ENCODE measurements at places on chromosomes 1 and 21.
A peak's percentile ranks its signal among the peaks of the same experiment; 100 is the strongest.

DNA sequence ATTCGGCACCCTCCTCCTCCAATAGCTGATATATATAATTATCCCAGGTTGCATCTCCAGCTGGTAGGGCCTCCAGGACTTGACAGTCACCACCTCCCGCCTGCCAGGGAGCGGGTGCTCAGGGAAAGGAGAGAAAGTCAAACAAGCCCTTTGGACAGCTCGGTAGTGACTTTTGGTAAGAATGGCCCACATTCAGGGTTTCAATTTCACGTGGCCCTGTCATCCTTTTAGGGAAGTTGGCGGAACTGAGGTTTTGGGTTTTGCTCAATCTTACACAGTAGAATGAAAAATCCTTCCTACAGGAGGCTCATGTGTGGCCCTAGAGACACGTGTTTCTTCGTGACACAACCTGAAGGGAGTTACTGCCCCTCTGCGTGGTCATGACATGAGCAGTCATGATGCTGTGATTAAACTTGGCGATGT is 44.2 kb downstream of the CAPN8 start:
- DNase-seq: no peak

DNA sequence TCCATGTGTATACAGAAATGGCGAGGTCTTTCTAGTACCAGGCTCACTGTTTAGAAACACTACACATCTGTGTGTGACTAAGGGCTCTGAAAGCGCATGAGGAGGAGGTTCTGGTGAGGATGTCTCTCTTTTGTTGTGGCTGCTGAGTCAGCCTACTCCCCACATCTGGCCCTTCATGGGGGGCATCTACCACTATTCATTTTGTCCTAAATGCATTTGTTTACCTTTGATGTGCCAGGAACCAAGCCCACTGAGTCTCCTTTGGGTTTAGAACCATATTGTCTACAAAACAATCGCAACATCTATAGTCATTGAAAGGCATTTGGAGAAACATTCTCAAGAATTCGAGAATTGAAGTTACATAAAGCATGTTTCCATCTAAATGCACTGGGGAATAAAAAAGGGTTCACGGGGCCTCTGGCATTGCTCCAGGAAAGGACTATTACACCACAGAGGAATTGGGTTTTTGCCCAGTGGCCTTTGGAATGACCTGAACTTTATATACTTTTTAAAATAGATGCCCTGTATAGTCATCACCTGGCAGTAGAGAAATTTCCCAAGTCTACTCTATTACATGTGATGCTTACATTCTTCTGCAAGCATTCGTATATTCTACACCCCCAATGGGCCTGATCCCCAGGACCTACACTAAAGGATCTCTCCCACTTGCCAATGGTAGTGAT is 35.1 kb upstream of the ADORA3 start:
- DNase-seq: no peak

- DNase-seq: peak; percentile 66
These were observed 805 bp downstream of the NRIP1 start for GRCh38 chr21:15063814-15064575.

GRCh38 chr1:16149702-16150488 is 6.0 kb downstream of the EPHA2 start:
- DNase-seq: no peak

- DNase-seq: no peak
These were observed 16.2 kb upstream of the SLC2A1 start for GRCh38 chr1:42974767-42975437.

DNA sequence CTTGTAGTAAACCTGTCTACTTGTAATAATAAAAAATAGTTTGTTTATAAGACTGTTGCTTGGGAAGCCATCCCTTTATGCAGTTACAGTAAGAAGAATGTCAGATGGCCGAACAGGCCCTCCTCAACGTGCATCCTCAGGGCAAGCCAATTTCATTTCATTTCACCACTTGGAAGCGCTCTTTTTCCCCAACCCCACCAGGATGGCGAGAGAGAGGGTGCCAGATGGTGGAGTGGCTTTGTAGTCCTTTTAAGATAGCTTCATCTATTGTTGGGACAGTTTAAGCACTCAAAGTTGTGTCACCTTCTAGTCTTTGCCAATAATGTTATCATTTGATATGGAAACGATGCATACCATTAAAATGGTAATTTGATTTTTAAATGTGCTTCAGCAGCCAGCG is 356.3 kb upstream of the CAMK1G start:
- no peak for DNase-seq

GRCh38 chr1:244304156-244304555 is 147.6 kb downstream of the ADSS2 start:
- DNase-seq: peak; percentile 86

DNA sequence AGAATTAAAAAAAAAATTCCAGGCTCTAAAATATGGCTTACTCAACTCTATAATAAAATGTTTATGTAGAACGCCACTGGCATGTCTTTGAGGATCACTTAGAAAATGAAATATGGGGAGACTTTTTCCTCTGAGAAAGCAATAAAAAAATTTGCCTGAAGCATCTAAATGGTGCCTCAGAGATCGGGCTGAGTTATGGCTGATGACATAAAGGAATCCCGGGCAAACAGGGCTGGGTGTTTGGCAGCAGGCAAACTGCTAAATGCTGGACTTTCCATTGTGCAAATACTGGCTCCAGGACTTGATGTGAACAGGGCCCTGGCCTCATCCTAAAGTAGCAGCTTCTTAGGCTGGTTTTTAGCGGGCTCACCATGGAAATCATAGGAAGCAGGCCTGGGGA is 44.5 kb upstream of the C1orf87 start:
- DNase-seq: no peak

DNA sequence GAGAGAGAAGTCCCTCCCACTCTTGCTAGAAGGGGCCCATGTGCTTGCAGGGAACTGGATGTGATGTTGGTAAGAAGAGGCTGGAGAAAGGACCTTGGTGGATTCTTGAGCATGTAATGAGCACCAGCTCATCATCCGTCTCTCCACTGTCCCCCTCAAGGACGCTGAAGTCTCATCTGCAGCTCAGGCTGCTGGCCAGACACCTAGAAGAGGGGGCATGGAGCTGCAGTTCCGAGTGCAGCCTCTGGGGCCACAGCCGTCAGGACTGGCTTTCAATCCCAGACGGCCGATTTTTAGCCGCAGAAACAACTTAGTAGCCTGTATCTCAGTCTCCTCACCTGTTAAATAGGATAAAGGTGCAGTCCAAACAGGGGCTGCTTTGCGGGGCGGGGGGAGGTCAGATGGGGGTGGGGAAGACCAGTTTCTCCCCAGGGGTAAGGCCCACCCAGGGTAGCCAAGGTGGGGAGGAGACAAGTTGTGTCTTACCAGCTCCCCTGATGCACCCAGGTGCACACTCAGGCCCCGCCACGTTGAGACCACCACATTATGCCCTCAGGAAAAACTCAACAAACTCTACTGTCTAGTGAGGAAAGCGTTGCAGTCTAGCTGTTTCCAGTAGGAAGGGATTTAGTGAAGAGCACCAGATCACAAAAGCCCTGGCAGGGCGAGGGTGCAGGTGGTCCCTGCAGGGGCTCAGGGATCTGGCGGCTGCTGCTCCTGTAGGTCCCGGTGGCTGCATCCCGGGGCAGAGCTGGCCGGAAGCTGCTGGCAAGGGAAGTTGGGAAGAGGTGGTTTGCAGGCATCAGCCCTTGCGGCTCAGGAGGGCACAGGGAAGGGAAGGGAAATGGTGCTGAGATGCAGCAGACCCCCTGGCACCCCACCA is 29.5 kb downstream of the LDLRAP1 start:
- DNase-seq: peak; percentile 64

DNA sequence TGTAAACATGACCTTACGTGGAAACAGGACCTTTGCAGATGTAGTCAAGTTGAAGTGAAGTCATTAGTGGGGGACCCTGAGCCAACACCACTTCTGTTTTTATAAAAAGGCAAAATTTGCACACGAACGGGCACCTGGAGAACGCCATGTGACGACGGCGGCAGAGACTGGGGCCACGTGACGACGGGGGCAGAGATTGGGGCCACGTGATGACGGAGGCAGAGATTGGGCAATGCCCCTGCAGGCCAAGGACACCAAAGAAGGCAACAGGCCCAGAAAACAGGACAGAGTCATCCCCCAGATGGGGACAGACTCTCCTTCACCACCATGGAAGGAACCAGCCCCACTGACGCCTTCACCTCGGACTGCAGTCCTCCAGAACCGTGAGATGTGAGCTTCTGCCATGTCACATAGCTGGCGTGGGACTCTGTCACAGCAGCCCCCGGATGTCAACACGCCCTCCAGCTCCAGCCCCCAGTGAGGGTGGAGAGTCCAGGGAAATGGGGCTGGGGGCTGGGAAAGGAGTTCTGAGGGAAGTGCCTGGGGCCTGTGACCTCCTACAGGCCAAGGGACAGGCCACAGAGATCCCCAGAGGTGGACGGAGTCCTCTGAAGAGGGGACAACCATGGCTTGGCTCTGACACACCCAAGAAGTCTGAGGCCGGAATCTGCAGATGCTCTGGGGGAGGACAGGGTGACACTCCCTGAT is 4.0 kb downstream of the KRTAP12-4 start:
- no peak for DNase-seq

GRCh38 chr1:59052166-59052590 is 244.7 kb upstream of the FGGY start:
- DNase-seq: no peak

GRCh38 chr1:76425201-76426145 is 350.9 kb downstream of the ST6GALNAC3 start:
- DNase-seq: peak; percentile 24

GRCh38 chr21:37338671-37339551 is 27.7 kb upstream of the DYRK1A start:
- DNase-seq: no peak

DNA sequence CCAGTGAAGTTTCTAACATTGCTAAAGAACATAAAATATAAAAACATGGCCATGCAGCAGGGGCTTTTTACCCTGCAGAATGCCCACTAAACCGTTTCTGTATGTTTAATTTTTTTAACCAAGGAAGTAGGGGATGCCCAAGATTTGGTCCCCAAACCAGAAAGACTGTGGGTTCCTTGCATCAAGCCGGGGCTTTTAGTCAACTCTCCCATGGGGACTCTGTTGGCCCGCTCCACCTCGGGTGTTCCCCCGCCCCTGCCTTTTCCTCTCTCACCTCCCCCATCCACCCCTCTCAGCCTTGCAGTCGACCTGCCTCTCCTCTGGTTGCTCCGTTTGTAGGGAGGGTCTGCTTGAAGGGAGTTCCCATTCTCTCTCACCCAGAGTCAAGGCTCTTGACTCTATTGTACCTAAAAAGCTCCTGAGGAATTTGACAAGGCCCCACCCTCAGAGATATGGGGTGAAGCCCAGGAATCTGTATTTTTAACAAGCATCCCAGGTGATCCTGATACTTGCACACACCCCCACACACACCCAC is 117.5 kb downstream of the TOMM20 start:
- DNase-seq: no peak

DNA sequence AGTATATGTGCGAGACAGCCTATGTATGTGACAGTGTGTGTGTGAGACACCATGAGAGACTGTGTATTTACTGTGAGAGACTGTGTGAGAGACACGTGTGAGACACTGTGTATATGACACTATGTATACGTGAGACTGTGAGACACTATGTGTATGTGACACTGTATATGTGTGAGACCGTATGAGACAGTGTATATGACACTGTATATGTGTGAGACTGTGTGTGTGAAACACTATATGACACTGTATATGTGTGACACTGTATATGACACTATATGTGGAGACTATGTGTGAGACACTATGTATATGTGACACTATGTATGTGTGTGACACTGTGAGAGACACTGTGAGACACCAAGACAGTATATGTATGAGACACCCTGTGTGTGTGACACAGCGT is 52.9 kb upstream of the KDM4A start:
- no peak for DNase-seq

DNA sequence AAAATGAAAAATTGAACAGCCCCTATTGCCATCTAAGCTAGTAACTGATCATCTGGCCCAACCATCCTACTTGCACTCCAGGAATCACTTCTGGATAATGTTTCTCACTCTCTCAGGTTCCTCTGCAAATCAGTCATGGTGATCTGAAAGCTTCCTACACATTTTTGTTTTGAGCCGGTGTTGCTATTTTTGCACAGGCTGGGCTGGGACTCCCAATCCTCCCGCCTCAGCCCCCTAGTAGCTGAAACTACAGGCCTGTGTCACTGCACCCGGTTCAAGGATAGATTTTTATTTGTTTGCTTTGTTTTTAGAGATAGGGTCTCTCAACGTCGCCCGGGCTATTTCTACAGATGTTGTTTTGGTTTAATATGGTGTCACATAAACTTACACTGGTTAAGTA is 40.5 kb upstream of the HMCN1 start:
- DNase-seq: no peak

DNA sequence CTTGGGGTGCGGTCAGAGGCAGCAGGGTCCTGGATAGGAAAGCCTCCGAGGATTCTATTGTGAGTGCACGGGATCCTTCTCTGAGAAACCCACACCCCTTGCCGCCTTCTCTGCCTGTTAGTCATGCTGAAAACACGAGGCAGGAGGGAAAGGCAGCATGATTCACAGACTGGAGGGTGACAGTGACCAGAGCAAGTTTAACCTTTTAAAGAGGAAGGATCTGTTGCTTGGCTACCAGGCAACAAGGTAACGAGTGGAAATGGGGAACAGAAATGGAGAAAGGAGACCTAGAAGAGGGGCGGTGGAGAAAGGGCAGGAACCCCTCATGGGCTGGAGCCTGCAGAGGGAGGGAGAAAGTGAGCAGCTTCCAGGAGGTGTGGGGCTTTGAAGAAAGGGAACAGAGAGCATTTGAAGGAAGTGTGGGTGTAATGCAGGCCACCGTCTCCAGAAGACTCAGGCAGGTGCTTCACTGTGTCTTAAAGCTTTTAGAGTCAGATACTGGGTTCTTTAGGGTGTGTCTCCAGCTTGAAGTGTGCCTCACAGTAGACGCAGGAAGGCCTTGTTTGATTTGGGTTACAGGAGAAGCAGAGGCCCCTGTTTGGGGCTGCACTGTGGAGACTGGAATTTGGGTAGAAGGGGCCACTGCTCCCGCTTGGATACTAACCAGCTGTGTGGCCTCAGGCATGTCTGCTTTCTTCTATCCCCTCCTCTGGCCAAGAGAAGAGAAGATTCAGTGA is 19.1 kb downstream of the OPTC start:
- no peak for DNase-seq
